ENCODE measurements at places on chromosomes 6 and 20.

GRCh38 chr6:16758163-16758975 is 2.9 kb downstream of the ATXN1 start:
- no peak for DNase-seq

DNA sequence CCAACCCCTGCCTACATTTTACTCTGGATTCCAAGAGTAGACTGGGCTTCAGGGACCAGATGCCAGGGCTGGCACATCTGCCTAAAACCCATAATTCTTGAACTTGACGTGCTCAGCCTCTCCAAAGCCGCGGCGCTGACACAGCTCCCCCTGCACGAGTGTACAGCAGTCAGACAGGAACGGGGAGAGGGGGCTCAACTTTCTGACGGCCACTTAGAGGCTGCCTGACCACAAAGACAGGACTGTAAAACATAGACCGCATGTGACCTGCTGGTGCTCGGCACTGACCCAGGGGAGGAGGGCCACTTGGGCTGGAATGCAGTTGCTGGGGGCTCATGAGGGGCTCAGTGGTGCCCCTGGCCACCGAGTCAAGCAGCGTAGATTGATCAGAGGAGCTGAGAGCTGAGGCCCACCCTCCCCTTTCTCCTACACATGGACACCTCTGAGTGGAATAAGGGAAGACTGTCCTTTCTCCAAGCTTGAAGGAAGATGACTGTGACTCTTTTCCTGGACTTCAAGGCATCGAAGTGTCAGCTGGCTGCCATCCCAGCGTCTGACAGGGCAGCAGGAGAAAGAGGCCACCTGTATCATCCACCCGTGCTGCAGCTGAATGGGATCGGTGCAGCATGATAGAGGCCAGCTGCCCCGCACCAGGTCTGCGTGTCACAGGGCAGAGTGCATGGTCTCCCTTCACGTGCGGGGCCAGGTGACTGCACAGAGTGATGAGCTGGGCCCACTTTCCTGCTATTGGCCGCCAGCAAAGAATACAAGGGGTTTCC is 171.3 kb upstream of the AGPAT4 start:
- DNase-seq = peak; percentile 43

GRCh38 chr20:60587986-60588385 is 629.8 kb downstream of the CDH26 start:
- no peak for DNase-seq

GRCh38 chr20:37503256-37503927 is 17.7 kb upstream of the NNAT start:
- DNase-seq = no peak

DNA sequence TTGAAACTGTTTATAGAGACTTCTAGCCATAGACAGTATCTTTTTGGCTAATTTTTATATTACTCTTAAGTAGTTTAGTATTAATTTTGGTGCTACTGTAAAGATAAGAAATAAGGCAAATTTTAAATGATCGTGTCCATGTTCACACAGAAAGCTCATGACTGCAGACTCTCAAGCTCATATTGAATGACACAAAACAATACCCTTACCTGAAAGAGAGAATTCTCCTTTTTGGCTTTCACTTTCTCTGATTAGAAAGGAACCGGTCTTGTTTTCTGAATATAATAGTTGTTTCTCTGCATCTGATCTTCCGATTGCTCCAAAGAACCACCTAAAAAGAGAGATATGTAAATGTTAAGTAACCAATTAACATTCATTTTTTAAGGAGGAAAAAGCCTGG is 57.0 kb downstream of the FRK start:
- DNase-seq = no peak

GRCh38 chr6:157587127-157587926 is 206.3 kb downstream of the ZDHHC14 start:
- no peak for DNase-seq

- DNase-seq = no peak
These were observed 102.8 kb downstream of the NRSN1 start for GRCh38 chr6:24228681-24229255.

- DNase-seq = no peak
These were observed 22.2 kb upstream of the ADIG start for GRCh38 chr20:38558596-38559360.

DNA sequence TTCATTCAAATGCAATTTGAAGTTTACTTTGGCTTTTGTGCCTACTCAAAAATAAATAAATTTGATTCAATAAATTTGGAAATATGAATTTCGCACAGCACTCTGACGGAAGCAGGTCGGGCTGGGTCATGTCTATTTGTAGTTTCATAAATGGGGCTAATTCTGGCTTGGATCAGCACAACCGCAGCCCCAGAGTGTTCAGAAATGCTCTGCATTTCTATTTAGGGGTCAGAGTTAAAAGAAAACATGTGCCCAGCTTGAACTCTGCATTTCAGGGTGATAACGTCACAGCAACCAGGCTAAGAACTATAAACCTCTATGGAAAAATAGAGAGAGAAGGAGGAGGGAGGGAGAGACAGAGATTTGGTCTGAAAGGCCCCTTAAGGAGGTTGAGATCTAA is 480.9 kb upstream of the NOX3 start:
- peak; percentile 33 for DNase-seq

DNA sequence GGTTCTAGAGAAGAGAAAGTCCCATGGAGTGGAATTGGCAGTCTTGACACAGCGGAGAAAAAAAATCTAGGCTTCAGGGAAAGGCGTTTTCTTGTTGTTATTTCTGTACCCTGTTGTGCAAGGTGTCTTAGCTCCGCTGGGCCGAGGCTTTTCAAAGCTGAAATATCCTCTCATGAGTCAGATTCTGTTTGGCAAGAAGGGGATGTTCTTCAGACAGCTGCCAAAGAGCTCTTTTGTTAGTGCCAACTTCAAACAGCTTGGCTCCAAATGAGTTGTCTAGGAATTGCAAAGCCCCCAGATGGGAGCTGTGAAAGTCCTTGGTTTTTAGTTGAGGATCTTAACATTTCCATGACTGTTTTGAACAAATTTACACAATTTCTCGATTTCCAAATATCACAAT is 45.6 kb downstream of the LRRN4 start:
- DNase-seq = peak; percentile 31

- DNase-seq = no peak
These were observed 92.3 kb upstream of the FUT9 start for GRCh38 chr6:95923518-95923917.

- no peak for DNase-seq
These were observed 85.3 kb downstream of the SLC16A10 start for GRCh38 chr6:111172563-111172962.

- no peak for DNase-seq
These were observed 278.5 kb upstream of the MAN1A1 start for GRCh38 chr6:119627908-119628669.

GRCh38 chr20:59565768-59566461 is 38.4 kb upstream of the PHACTR3 start:
- no peak for DNase-seq

- peak; percentile 47 for DNase-seq
These were observed 859.8 kb downstream of the MAFB start for GRCh38 chr20:39829256-39829655.

DNA sequence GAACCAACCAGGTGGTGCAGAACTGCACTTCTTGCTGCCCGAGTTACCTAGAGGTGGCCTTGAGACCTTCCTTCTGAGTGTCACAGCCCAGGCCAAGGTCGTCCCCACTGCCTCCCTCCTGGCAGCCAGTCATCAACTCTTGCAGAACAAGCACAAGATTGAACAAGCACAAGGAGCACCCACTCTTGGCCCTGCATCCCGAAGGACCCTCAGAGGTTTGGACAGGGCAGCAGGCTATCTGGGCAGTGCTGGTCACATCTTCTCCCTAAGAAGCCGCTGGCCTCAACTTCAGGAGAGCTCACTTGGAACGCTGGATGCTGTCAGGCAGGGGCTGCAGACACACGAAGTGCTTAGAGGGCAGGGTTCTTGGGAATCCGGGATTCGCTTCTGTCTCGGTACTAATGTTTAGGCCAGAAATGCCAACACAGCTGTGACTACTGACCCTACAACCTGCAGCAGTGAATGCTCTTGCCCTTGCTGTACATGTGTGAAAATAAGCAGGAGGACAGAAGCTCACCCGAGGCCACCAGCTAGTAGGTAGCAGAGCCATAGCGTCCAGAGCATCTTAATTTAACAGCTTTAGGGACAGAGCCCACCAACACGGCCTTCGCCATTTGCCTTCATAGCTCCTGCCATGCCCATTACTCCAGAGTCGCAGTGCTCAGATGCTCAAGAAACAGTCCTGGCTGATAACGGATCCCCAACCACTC is 4.0 kb upstream of the ACSS1 start:
- DNase-seq = peak; percentile 8

GRCh38 chr20:63917811-63918210 is 22.9 kb downstream of the DNAJC5 start:
- DNase-seq = no peak

GRCh38 chr20:6411651-6412050 is 288.8 kb upstream of the FERMT1 start:
- DNase-seq = no peak

DNA sequence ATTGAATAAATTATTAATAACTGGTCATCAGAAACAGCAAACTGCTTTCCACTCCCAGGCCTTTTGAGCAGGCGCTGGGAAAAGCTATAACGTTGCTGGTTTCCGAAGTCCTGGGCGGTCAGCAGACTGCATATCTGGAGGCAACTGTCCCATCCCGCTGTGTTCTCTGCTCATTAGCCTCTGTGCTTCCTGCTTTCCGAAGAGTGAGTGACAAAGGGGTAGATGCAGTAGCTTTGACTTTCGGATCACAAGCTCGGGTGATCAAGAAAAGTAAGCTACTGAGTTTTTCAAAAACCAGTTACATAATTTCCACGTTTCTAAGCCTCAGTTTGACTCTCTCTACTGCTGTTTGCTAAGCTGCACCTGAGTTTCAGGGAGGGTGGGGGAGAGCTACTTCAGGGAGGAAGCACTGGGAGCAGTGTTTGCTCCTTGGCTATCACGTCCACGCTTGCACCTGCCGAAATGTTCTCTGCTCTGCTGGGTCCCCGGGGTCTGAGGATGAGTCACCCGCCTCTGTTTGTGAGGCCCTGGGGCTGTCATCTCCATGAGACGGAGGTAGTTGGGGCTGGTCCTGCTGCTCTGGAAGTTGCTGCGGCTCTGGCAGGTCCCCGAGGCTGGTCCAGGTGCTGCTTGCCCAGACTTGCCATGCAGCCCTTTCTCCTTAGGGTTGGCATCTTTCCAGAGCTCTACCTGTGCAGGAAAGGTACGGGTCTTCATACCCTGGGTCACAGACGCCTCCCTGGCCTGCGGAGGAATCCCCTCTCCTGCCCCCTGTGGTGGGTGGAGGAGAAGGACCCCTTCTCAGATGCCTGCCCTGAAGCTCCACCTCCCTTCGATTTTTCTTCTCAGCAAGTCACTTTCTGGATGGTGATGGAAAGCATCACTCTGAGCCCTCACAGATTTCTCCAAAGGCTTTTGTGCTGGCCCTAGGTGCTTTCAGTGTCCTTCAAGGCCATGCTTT is 220.0 kb downstream of the QKI start:
- no peak for DNase-seq

DNA sequence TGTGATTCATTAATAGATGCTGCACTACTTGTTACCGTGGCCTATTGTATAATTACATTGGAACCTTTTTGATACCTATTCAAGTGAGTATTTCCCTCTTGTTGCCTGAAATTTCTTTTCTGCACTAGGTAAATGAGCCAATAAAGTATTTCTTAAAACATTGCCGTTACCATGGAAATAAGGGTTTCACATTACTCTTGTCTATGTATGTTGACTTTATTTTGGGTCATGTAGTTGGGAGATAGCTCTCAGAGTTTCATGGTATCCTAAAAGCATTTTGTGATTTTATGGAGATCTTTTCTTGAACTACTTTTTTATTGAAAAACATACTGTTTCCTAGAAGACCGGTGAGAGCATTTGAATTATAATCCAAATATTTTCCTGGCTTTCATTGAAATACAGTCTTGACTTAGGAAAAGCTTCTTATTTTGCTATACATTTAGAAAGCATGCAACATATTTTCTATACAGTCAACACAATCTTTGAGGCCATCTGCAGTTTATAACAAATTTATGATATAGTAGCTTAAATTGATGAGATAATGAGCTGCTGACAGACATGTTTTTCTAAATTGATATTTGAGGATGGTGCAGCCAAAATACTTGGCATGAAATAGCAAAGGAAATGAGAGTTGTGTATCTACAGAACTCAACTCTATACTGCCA is 650.4 kb downstream of the RFPL4B start:
- no peak for DNase-seq

GRCh38 chr6:111087871-111088667 is 766 bp downstream of the SLC16A10 start:
- DNase-seq = peak; percentile 42

DNA sequence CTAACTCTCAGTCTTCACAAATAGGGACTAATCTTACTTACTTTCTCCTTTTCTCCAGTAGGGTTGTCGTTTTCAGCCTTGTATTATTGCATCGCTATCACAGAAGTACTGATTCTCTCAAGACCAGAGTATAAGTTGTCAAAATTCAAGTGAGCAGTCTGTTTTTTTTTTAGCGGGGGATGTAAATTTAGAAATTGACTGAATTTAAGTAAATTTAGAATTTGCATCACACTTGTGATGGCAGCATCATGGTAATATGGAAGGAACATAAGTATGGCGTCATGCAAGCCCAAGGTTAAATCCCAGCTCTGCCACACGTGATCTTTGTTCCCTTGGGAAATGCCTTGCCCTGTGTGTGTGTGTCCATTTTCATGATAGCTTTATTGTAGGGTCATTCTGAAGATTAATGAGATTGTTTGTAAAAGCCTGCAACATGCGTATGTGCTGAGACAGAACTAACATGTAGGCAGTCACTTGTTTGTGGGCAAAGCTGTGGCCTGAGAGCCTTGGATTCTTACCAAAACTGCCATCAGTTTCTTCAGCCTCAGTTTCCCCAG is 52.8 kb upstream of the VSTM2L start:
- no peak for DNase-seq

GRCh38 chr20:32167552-32167951 is 40.0 kb downstream of the PLAGL2 start:
- no peak for DNase-seq

GRCh38 chr20:39861381-39861780 is 827.7 kb downstream of the MAFB start:
- no peak for DNase-seq

DNA sequence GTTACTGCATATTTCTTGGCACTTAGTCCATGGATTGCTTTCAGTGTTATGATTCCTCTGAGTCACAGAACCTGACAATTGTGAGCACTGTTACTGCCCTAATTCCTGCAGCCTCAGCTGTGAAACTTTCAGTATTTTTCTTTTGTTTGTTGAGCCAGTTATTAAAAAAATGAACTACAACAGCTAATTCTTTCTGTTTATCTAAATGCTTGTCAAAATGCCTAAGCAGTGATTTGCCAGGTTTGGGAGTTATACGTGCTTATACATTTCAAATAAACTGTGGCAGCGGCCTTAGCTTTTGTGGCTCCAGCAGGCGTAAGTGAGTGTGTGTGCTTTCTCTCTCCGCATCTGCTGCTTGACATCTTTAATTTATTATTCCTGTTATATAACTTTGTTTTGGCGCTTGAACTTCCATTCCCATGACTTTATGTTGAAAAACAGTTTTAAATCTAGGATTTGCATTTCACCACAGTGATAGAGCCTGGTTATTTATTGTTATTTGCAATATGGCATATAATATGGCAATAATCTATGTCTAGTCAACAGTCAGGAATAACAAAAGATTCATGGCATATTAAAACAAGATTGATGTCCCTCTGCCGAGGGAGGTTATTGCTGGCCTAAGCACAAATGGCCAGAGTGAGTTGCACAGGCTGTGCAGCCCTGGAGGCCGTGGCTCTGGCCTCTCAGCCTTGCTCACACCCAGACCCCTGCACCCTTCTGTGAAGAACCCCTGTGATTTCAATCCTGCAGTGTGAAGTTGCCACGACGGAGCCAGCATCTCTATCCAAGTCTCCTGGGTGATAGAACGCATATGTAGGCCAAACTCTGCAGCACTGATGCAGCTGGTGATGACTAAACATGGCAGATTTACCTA is 303.4 kb downstream of the THBS2 start:
- no peak for DNase-seq
